ENCODE measurements at places on chromosomes 3 and 15.
A peak's percentile ranks its signal among the peaks of the same experiment; 100 is the strongest.

- H3K4me3 ChIP-seq: peak overlapping the region; percentile 95
- no peak overlapping the region for H3K27ac ChIP-seq
- no peaks in the 10 kb centered on the region for H3K27me3 ChIP-seq
- H3K36me3 ChIP-seq: peaks cover 3% of the 10 kb centered on the region
- H3K4me1 ChIP-seq: peaks cover 19% of the 10 kb centered on the region
These were observed 600 bp downstream of the FBXO45 start for GRCh38 chr3:196569003-196569516.

DNA sequence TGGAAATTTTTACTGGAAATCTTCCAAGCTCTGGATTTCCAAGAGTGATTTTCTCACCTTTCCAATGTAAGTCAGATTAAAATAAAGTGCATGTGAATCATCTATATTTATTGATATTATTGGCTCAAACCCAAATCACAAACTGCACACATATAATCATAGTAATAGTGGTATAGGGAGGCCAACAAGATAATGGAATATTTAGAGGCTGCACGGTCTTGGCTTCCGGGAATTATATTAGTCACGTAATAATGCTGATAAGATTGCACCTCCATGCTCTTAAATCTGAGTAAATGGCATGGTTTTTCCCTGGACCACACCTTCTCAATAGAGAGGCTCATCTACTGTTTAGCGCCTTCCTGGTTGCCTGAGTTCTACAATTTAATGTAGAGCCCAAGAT is 567.1 kb upstream of the NR2F2 start:
- no peak overlapping the region for H3K27ac ChIP-seq
- no peaks in the 10 kb centered on the region for H3K36me3 ChIP-seq
- H3K4me3 ChIP-seq: no peak overlapping the region

- H3K4me3 ChIP-seq: no peak overlapping the region
- no peaks in the 10 kb centered on the region for H3K4me1 ChIP-seq
- H3K36me3 ChIP-seq: no peaks in the 10 kb centered on the region
- no peak overlapping the region for H3K27ac ChIP-seq
- DNase-seq: no peak
- peaks cover 34% of the 10 kb centered on the region for H3K27me3 ChIP-seq
These were observed 1.8 kb upstream of the ARNT2 start for GRCh38 chr15:80402339-80402738.

DNA sequence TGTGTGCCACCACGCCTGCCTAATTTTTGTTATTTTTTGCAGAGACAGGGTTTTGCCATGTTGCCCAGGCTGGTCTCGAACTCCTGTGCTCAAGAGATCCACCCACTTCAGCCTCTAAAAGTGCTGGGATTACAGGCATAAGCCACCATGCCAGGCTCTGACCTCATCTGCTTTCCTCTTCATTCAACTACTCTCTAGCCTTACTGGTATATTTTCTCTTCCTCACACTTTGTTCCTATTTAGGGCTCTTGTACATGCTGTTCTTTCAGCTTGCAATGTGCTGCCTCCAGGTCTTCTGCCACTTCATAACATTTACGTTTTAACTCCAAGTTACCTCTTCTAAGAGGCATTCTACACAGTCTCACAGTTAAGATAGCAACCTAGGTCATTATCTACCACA is 34.9 kb downstream of the PIK3CB start:
- no peak for DNase-seq
- peaks cover 2% of the 10 kb centered on the region for H3K36me3 ChIP-seq
- no peak overlapping the region for H3K4me3 ChIP-seq
- H3K4me1 ChIP-seq: no peaks in the 10 kb centered on the region

GRCh38 chr3:28846971-28847478 is 433.8 kb upstream of the RBMS3 start:
- no peaks in the 10 kb centered on the region for H3K4me1 ChIP-seq
- H3K27ac ChIP-seq: no peak overlapping the region
- H3K4me3 ChIP-seq: no peak overlapping the region

DNA sequence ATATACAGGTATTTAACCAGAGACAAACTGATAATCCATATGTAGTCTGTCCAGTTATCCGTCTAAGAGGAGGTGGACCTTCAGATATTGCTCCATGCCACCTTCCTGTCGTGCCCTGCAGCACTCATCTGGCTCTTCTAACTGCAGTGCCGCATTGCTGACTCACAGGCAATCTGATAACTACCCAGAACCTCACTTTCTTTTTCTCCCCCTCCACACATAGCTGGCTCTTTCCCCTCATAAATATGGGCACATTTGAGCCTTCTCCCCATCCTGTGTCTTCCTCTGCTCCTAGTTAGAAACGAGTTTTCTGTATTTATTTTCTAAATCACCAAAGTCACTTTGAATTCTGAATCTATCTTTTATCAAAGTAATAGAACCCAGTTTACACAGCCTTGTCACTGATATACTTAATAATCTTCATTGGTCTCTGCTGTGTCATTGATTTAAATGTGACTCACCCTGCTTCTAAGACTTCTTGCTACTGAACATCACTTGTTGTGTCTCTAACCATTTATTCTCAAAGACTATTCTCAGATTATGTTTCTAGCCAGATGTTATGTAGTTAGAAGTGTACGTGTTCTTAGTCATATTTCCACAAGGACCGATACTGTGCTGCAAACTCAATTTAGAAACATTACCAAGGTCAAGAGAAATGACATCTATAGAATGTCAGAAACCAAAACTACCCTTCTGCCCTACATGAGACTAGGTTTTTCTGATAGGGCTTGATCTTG is 17.4 kb upstream of the KCNMB2 start:
- H3K4me3 ChIP-seq: no peak overlapping the region
- H3K27ac ChIP-seq: no peak overlapping the region

- no peak overlapping the region for H3K4me3 ChIP-seq
- peak; percentile 94 for DNase-seq
- H3K27me3 ChIP-seq: no peaks in the 10 kb centered on the region
- H3K36me3 ChIP-seq: no peaks in the 10 kb centered on the region
- peak overlapping the region; percentile 97 for H3K27ac ChIP-seq
These were observed 450.1 kb upstream of the THBS1 start for GRCh38 chr15:39130556-39131379.

All from endothelial cell of umbilical vein (primary cell).